Islet precursor cell (in vitro differentiated cells): ENCODE measurements at places on chromosomes 7 and 10.

DNA sequence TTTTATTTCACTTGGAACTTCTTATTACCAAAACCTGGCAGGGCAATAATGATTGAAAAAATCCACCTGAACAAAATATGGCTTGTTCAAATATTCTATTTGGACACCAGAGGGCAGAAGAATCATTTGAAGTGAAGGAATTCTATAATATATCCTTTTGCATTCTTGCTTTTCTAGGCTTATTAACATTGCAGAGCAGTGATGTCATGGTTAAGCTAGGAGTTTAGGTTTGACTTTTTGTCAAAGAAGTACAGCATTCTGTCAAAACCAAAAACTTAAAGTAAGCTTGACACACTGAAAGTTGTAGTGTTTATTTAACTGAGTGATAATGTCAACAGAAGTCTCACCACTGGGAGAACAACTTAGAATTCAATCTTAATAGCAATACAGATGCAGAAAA is 156.0 kb downstream of the SEMA3D start:
- DNase-seq, result no peak

DNA sequence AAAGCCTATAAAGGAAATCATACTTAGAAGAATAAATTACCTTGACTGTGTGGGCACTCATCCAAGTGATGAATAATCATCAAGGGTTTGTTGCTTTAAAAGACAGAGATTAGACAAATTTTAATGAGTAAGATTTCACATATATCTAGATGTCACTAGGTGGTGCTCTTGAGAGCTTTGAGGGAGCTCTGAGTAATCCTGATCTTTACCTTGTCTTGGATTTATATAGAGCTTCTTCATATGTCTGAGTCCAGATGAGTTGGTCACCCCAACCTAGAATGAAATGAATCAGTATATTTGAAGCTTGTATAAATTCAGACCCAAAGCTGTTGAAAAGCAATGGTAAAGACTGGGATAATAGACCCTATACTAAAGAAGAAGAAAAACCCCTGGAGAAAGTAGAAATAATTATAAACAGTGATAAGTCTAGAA is 3.7 kb downstream of the AGR2 start:
- no peak for DNase-seq

GRCh38 chr10:122113161-122113944 is 124.4 kb downstream of the TACC2 start:
- DNase-seq, result peak; percentile 89

- no peak for DNase-seq
These were observed 171.2 kb upstream of the TNRC18 start for GRCh38 chr7:5594616-5595544.

DNA sequence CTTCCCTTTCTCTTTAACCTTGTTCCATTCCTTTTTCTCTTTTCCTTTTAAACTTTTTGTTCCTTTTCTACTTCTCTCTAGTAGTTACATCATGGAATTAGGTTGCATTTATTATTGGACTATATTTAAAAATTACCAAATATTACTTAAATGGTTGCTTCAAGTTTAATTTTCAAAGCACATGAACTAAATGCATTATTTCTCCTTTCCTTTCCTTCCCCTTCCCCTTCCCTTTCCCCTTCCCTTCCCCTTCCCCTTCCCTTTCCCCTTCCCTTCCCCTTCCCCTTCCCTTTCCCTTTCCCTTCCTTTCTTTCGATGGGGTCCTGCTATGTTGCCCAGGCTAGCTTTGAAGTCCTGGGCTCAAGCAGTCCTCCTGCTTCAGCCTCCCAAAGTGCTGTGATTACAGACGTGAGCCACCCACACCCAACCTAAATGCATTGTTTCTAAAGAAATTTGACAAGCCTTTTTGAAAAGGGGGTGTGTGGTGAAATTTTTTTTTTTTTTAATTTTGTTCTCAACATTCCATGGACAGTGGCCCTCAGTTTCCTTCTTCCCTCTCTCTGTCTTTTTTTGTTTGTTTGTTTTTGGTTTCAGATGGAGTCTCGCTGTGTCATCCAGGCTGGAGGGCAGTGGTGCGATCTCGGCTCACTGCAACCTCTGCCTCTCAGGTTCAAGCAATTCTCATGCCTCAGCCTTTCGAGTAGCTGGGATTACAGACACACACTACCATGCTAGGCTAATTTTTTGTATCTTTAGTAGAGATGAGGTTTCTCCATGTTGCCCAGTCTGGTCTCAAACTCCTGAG is 31.2 kb downstream of the TMEM60 start:
- no peak for DNase-seq

DNA sequence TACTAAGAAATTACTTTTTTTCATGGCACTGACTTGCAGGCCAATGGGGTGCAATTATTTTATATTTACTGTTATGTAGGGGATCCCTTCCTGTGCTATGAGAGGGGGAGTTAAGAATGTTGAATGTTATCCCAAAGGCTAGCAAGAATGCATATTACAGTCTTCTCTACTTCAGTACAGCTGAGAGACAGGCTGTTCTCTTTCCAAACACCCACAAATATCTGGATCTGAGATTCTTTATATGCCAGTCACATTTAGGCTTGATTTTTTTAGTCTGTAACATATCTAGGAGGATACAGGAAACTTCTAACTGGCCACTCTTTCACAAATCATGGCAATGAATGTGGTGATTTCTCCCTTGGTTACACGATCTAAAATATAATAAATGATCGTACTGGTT is 266.4 kb upstream of the FZD8 start:
- no peak for DNase-seq
